Cortex of kidney (tissue), 1 donor: ENCODE measurements at places on chromosomes 2 and 18.

- DNase-seq: no peak
Measured at GRCh38 chr18:13137670-13138419, 80.7 kb upstream of the LDLRAD4 start.

DNA sequence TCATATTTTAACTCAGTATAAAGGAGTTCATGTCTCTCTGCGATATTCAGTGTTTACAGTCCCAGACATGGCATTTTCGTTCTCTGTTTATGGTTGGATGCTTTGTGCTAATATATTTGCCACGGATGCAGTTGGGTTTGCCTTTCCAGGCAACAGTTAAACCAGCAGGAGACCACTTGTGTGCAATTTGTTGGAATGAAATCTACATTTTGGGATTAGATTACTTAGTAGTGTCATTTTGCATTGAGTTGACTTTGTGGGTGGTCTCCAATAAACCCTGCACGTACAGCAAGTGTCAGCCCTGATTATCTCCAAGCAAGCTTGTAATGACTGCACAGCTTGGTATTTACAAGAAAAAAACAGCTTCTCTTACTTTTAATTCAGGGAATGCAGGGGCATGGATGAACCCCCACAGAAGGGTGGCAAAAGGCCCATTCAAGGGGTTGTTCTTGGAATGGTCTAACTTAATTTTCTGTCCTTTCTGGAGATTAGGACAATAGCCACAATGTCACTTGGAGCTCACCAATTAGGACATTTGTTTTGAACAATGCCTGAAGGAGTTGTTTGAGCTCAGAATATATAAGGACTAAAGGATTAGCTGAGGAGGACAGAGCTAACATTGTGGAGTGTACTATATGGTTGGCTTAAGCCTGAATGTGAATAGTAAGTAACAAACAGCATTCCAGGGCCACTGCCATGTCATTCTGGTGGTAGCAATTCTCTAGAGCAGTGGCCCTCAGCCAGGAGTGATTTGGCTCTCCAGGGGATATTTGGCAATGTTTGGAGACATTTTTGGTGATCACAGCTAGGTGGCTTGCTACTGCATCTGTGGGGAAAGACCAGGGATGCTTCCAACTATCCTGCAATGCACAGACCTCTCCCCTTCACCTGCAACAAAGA lies 121.5 kb downstream of the SLC4A3 start:
- no peak for DNase-seq

DNA sequence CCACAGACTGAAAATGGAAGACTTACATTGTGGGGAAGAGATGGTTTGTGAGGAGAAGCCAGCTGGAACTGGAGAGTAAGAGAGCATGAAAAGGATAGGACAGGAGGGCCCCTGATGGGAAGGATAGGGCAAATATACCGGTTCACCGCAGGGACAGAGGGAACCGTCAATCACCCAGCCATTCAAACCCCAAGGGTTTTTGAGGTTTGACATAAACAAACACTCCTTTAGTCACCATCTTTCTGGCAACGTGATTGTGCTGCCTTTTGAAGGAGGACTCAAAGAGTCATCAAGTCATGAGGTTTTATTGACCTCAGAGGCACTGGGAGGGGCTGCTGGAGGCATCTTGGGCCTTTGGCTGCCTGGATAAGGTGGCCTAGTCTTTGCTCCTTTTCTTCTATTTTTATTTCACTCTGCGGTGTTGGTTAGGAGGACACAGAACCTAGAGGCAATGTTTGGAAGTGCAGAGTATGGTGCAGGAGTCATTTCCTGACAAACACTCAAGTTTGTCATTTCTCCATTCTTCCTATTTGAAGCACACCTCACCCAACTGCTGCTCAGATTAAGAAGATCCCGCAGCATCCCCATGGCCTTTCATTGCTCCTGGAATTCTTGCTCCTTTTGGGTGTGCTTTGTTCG lies 487.3 kb upstream of the SPRED2 start:
- DNase-seq: no peak

DNA sequence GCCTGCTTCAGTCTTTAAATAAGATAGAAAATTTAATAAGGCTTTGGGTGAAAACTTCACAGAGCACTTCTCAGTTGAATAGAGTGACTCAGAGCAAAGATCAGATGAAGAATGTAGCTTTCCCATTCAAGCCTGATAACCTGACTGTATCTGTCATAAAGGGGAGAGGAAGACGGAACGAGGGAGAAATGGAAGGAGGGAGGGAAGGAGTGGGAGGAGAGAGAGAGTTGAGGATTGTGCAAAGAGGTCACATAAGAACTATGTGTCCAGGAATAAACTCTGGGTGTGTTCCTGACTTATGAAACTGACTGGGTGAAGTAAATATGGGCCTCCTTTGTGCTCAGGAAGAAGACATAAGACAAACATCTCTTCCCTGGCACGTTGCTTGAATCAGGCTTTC lies 385.5 kb downstream of the LPIN1 start:
- no peak for DNase-seq

- no peak for DNase-seq
Measured at GRCh38 chr18:76615065-76615733, 120.2 kb upstream of the ZNF516 start.
